GM23338 (cell line): ENCODE measurements at places on chromosomes 6 and 20. TPM values are rescaled to one million over a fixed set of nuclear protein-coding genes. Genes with fewer than 3 reads are reported as not detected.

Gene PPIL6
- polyA plus RNA-seq = 0.54 and 1.7 TPM in 2 replicates

Gene BTN1A1
- polyA plus RNA-seq = 0.09 and 0.13 TPM in 2 replicates

Gene IBTK
- polyA plus RNA-seq = 15.4 and 16.0 TPM in 2 replicates

Gene CFAP61
- 0.21 TPM in 1 of 2 replicates, not detected in the other for polyA plus RNA-seq

Gene ADGRF5
- polyA plus RNA-seq = not detected in 2 replicates

Gene C6orf118
- 0.35 and 1.1 TPM in 2 replicates for polyA plus RNA-seq

Gene C20orf144
- polyA plus RNA-seq = 0.10 and 0.26 TPM in 2 replicates

Gene ALDH8A1
- polyA plus RNA-seq = 0.12 TPM in 1 of 2 replicates, not detected in the other

Gene MAFB
- polyA plus RNA-seq = 2.3 and 2.5 TPM in 2 replicates

Gene MMP24
- 1.8 and 2.0 TPM in 2 replicates for polyA plus RNA-seq

Gene LATS1
- 6.7 and 7.5 TPM in 2 replicates for polyA plus RNA-seq

Gene TGM3
- 0.08 TPM in 1 of 2 replicates, not detected in the other for polyA plus RNA-seq

Gene JARID2
- 87.6 and 92.8 TPM in 2 replicates for polyA plus RNA-seq

Gene COL12A1
- 0.39 and 1.2 TPM in 2 replicates for polyA plus RNA-seq

Gene PGC
- not detected in 2 replicates for polyA plus RNA-seq

Gene RAD21L1
- 0.38 and 0.95 TPM in 2 replicates for polyA plus RNA-seq

Gene SLC17A2
- polyA plus RNA-seq = not detected in 2 replicates

Gene PHACTR1
- polyA plus RNA-seq = 5.9 and 6.0 TPM in 2 replicates

Gene IL17F
- 0.35 TPM in 1 of 2 replicates, not detected in the other for polyA plus RNA-seq

Gene ROS1
- polyA plus RNA-seq = not detected in 2 replicates

Gene CSNK2B
- 271 and 282 TPM in 2 replicates for polyA plus RNA-seq

Gene SIRPG
- not detected in 2 replicates for polyA plus RNA-seq

Gene UBE3D
- polyA plus RNA-seq = 17.0 and 17.5 TPM in 2 replicates

Gene NUDT3
- 11.5 and 12.1 TPM in 2 replicates for polyA plus RNA-seq

Gene SOBP
- polyA plus RNA-seq = 1.5 and 2.2 TPM in 2 replicates

Gene TUBB2B
- polyA plus RNA-seq = 355 and 376 TPM in 2 replicates

Gene HCRTR2
- polyA plus RNA-seq = 0.12 and 0.15 TPM in 2 replicates

Gene DST
- 59.6 and 88.7 TPM in 2 replicates for polyA plus RNA-seq

Gene BPIFB2
- polyA plus RNA-seq = not detected in 2 replicates

Gene GGTLC1
- polyA plus RNA-seq = not detected in 2 replicates

Gene TCF21
- 0.05 and 0.19 TPM in 2 replicates for polyA plus RNA-seq

Gene MYCT1
- 1.7 and 1.9 TPM in 2 replicates for polyA plus RNA-seq

Gene HLA-DMB
- polyA plus RNA-seq = 0.70 and 1.4 TPM in 2 replicates

Gene BFSP1
- 2.7 and 3.1 TPM in 2 replicates for polyA plus RNA-seq

Gene RGL2
- 28.0 and 31.7 TPM in 2 replicates for polyA plus RNA-seq

Gene NKX2-2
- not detected in 2 replicates for polyA plus RNA-seq

Gene RPS21
- 2,298 and 2,471 TPM in 2 replicates for polyA plus RNA-seq

Gene LAMA2
- polyA plus RNA-seq = 0.61 and 0.91 TPM in 2 replicates

Gene PXMP4
- polyA plus RNA-seq = 2.7 and 3.5 TPM in 2 replicates
